ENCODE measurements at places on chromosomes 12 and 14.
A peak's percentile ranks its signal among the peaks of the same experiment; 100 is the strongest.

DNA sequence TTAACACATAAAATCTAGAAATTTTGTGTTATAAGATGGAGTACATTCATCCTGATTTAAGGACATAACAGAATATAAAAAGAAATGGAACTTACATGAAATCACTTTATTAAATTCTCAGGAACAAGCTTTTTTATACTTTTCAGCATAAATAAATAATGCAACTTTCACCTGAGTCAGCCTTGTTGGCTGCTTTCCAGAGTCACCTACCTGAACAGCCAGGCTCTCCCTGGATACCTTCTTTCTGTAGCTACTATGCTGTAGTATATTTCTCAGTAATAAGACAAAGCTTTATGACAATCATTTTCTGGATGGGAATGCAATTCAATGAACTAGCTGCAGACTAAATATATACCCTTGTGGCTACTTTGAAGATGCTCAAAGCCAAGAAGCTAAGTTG lies 111.9 kb downstream of the NTS start:
- H3K27ac ChIP-seq, result no peak overlapping the region
- H3K4me1 ChIP-seq, result no peaks in the 10 kb centered on the region
- H3K36me3 ChIP-seq, result no peaks in the 10 kb centered on the region
- H3K27me3 ChIP-seq, result no peaks in the 10 kb centered on the region
- no peak for DNase-seq

- peak; percentile 48 for DNase-seq
- H3K27me3 ChIP-seq, result no peaks in the 10 kb centered on the region
- H3K4me1 ChIP-seq, result peaks cover 72% of the 10 kb centered on the region
- peaks cover 55% of the 10 kb centered on the region for H3K36me3 ChIP-seq
- peak overlapping the region; percentile 86 for H3K4me3 ChIP-seq
Measured at GRCh38 chr14:101813171-101813759, 51.8 kb downstream of the PPP2R5C start.

DNA sequence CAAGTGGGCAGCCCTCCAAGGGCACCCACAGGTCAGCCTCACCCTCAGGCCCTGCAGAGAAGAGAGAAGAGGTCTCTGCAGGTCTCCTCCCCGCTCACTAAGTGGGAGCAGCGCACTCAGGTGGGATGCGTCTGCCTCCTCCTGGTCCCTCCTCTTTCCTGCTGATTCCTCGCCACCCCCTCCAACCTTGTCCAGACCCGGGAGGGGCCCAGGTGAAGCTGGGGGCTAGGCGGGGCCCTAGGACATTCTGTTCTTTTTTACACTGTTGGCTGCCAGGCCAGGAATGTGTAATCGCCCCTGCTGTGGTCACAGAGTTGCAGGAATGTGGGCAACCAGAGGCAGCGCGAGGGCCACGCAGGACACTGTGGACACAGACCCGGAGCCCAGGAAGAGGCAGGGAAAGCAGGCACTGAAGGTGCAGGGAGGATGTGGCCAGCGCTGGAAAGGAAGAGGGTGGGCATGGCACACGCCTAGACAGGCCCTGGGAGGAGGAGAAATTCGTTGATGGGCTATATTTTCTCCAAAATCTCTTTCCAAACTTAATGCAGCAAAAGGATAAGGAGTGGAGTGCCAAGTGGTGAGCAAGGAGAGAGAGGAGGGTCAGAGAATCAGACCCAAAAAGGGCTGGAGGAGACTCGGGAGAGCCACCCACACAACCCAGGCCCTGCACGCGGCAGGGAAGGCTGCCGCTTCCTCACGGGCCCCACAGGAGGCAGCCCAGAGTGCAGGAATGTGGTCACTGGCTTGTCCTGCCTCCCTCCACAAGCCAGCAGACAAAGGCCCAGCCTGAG lies 911 bp upstream of the SCNN1A start:
- H3K4me3 ChIP-seq, result peak overlapping the region; percentile 28
- H3K36me3 ChIP-seq, result no peaks in the 10 kb centered on the region

DNA sequence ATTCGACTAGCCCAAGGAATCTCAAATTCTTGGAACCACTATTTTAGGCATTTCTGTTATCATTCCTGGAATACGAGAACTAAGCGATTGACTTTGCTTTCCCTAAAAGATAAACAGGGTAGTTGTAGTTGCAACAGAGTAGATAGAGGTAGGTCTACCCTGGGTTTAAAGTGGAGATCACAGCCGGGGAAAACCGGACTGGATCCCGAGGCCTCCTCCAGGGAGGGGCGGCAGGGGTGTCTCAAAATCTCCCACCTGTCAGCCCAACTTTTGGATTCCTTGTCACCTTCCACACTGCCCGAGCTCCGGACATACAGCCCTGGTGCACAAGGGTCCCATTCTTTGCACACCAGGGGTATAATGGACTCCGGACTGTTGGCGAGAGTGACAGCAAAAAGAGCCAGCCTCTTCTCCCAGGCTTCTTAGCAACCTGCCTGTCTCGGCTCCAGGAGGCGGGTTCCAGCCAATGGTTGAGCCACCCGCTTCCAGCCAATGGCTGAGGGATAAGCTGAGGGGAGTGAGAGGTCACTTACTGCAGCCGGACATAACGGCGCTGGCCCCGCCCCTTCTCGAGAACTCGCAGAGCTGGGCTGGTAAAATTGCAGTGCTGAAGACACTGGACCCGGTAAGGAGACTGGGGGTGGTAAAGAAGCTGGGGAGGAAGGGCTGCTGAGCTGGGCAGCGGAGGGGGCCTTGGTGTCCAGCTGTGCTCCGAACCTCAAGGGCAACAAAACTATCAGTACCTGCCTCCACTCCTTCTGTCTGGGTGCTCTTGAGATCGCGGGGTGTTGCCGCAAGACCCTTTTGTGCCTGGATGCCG lies at the start of gene SUOX:
TSS of gene SUOX (plus strand) at position 562 of the 820 bp plus-strand sequence. CDS start 4,946 bp downstream, outside the sequence.
- H3K4me3 ChIP-seq, result peak within 1 kb of the TSS; percentile 60
- peak; percentile 61 for DNase-seq
- no peak within 1 kb of the TSS for H3K27ac ChIP-seq
- peaks cover 9% of the 10 kb centered on the region for H3K36me3 ChIP-seq
- peaks cover 5% of the 10 kb centered on the region for H3K27me3 ChIP-seq

GRCh38 chr14:49512571-49512970 lies 73.6 kb downstream of the RPS29 start:
- H3K4me1 ChIP-seq, result no peaks in the 10 kb centered on the region
- H3K36me3 ChIP-seq, result peaks cover 1% of the 10 kb centered on the region
- no peak for DNase-seq
- no peak overlapping the region for H3K27ac ChIP-seq
- H3K27me3 ChIP-seq, result no peaks in the 10 kb centered on the region
- no peak overlapping the region for H3K4me3 ChIP-seq

DNA sequence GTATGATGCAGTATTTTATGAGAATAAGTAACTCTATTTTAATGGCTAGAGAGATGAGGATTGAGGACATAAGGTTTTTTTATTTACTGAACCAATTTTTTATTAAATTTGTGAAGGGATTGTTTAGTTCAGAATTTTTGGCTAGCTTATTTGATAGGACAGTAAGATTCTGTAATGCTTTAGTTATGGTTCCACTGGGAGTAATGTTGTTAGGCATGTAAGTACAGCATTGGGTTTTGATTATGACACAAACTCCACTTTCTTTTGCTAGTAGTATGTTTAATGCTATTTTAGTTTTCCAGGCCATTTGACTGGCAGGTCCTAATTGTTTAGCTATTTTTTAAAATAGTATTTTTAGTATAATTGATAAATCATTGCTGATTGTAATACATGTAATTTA lies 33.8 kb upstream of the LRRC10 start:
- H3K4me3 ChIP-seq, result no peak overlapping the region
- no peaks in the 10 kb centered on the region for H3K36me3 ChIP-seq

DNA sequence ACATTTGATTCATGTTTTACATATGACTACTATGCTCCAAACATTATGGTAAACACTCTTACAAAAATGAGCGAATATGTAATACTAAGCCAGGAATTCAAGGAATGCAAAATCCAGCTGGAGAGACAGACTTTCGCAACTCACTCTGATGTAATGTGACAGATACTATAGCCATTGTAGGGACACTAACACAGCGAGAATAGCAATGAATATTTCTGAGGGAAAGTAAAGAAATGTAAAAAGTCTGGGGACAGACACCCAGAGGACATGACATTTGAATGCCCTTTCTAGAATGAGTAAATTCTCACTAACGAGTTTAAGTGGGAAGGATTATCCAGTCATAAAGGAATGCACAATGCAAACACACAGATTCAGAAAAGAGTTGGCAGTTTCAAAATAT lies 121.9 kb downstream of the PIK3C2G start:
- no peak for DNase-seq
- no peaks in the 10 kb centered on the region for H3K36me3 ChIP-seq
- H3K4me1 ChIP-seq, result no peaks in the 10 kb centered on the region
- H3K27ac ChIP-seq, result no peak overlapping the region

- no peaks in the 10 kb centered on the region for H3K4me1 ChIP-seq
- no peaks in the 10 kb centered on the region for H3K36me3 ChIP-seq
- no peak for DNase-seq
- no peak overlapping the region for H3K27ac ChIP-seq
- H3K27me3 ChIP-seq, result no peaks in the 10 kb centered on the region
- H3K4me3 ChIP-seq, result no peak overlapping the region
Measured at GRCh38 chr12:50647479-50647878, 116.4 kb upstream of the ATF1 start.

GRCh38 chr12:70885956-70886355 lies 34.6 kb downstream of the PTPRR start:
- no peak for DNase-seq
- H3K36me3 ChIP-seq, result no peaks in the 10 kb centered on the region
- no peak overlapping the region for H3K27ac ChIP-seq
- H3K4me3 ChIP-seq, result no peak overlapping the region
- no peaks in the 10 kb centered on the region for H3K4me1 ChIP-seq

GRCh38 chr12:132558861-132559623 lies 51.3 kb downstream of the LRCOL1 start:
- peaks cover 4% of the 10 kb centered on the region for H3K27me3 ChIP-seq
- no peak overlapping the region for H3K27ac ChIP-seq
- DNase-seq, result peak; percentile 17
- peak overlapping the region; percentile 64 for H3K4me3 ChIP-seq
- H3K4me1 ChIP-seq, result peaks cover 15% of the 10 kb centered on the region
- peaks cover 2% of the 10 kb centered on the region for H3K36me3 ChIP-seq

GRCh38 chr12:24562771-24563431 lies 386.0 kb downstream of the BCAT1 start:
- H3K4me1 ChIP-seq, result peaks cover 19% of the 10 kb centered on the region
- no peak for DNase-seq
- H3K27ac ChIP-seq, result no peak overlapping the region
- H3K27me3 ChIP-seq, result peaks cover 54% of the 10 kb centered on the region
- peak overlapping the region; percentile 72 for H3K4me3 ChIP-seq

All from activated CD4-positive, alpha-beta memory T cell treated with anti-CD3 and anti-CD28 coated beads for 36 hours (primary cell).